ENCODE measurements at places on chromosomes 16 and 17.

GRCh38 chr16:49580751-49581303 is 207.2 kb downstream of the C16orf78 start:
- no peak for DNase-seq

DNA sequence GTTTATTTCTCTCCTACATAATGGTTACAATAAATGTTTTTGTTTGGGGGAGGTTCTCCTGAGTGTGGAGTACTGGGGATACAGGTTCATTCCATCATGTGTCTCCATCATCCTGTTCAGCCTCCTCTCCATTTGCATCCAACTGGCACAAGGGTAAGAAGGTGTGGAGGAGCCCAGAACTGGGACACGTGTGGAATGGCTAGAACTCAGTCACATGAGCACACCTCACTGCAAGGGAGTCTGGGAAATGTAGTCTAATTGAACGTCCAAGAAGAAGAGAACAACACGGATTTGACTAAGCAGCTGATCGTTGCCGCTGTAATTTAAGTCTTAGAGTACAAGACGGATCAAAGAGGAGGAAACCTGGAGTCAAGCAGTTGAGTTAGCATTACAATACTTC is 6.1 kb downstream of the OR1A1 start:
- no peak for DNase-seq

DNA sequence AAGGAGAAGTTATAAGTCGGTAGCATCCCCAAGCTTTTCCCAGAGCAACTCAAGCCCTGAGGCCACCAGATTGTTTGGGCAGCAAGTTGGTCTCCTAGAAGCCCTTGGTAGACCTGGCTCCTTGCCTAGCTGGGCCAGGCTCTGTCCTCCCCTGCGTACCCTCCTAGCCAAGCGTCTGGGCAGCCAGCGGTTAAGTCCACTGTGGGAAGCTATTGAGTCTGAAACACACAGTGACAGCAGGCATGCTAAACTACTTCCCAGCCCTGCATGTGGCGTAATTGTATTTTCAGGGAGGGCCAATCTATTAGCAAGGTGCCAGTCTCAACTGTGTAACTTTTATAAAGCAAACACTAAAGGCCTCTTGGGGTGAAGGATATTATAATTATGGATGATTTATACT is 419.1 kb upstream of the RBFOX1 start:
- no peak for DNase-seq

DNA sequence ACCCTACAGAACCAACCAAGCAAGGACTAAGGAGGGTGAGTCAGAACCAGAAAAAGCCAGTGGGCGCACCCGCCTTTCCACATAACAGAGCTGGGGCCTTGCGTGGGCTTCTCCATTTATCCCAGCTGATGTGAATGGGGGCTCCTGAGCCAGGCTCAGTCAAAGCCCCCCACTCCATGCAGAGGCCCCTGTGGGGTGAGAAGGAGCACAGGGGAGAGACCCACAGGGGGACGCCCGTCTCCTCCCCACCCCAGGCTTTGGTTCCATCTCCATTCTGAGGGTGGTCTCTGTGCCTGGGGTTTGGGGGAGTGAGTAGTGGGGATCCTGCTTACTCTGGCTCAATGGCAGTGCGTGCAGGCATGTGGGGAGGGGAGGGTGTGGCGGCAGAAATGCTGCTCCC is 210.1 kb upstream of the TNRC6C start:
- no peak for DNase-seq

- DNase-seq = no peak
These were observed 732.5 kb upstream of the RBFOX1 start for GRCh38 chr16:6600167-6600566.

- no peak for DNase-seq
These were observed 11.2 kb upstream of the TMEM208 start for GRCh38 chr16:67215706-67216105.

DNA sequence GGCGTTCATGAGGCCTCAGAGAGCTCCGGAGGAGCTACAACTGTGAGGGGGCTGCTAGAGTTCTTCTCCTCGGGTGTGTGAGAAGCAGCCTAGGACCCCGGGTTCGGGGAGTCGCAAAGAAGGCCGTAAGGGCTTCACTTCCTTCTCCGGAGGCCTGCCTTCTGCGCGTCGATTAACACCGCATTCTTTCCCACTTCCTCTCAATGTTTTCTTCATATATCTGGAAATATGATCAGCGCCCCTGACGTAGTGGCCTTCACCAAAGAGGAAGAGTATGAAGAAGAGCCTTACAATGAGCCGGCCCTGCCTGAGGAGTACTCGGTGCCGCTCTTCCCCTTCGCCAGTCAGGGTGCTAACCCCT is 449 bp downstream of the SMCR8 start:
- DNase-seq = no peak

- no peak for DNase-seq
These were observed 51.5 kb downstream of the HIC1 start for GRCh38 chr17:2106308-2106955.

Measured in hypothalamus (tissue), 51 donors.